Hypothalamus (tissue), 51 donors: ENCODE measurements at places on chromosomes 1 and 21.

DNA sequence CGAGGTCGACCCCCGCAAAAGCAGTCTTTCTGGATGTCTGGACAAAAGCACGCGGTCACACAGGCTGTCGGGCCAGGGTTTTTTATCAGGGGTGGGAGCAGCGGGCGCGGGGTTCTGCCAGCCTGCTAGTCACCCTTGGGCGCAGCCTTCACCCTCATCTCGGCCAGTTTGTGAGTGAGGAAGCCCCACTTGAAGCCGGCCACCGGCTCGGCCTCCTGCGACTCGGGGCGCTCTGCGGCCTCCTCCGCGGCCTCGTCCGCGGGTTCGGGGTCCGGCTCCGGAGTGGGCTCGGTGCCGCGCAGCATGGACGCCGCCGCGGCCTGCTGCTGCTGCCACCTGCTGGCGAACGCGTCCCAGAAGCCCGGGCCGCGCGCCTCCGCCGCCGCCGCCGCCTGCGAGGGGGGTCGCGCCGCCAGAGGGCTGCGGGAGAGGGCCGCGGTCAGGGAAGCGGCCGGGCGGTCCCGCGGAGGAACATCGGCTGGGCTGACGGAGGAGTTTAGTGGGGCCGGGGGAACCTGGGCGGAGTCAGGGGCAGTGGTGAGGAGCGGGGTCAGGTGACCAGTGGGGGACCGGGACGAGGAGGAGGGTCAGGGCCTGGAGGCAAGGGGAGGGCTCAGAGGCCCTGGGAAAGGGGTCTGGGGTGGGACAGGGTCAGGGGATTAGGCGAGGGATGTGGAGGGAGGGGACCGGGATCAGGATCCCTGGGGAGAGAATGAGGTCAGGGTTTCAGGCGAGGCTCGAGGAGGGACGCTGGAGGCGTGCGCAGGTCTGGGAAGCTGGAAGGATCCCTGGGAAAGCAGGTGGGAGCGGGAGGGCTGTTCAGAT is 4.5 kb downstream of the C1orf232 start:
- no peak for DNase-seq

- DNase-seq: no peak
Measured at GRCh38 chr1:25099343-25099951, 132.9 kb downstream of the SYF2 start.

GRCh38 chr1:216183007-216183406 is 240.2 kb downstream of the USH2A start:
- DNase-seq: no peak

- DNase-seq: peak; percentile 45
Measured at GRCh38 chr21:25640202-25640942, 1.3 kb downstream of the JAM2 start.

DNA sequence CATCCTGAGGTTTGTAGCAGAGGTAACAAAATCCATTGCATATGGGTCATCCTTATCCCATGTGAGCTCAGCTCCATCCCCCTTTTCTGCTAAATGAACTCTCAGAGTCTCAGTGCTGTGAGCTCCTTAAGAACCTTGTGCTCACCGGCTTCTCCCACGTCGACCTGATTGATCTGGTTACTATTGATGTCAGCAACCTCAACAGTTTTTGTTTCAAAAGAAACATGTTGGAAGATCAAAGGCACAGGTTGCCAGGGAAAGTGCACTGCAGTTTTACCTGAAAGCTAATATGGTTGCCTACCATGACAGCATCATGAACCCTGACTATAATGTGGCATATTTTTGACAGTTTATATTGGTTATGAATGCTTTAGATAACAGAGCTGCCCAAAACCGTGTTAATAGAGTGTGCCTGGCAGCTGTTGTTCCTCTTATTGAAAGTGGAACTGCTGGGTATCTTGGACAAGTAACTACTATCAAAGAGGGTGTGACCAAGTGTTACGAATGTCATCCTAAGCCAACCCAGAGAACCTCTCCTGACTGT is 131.4 kb downstream of the HS2ST1 start:
- no peak for DNase-seq

GRCh38 chr1:12621346-12622335 is 3.6 kb upstream of the DHRS3 start:
- DNase-seq: no peak

DNA sequence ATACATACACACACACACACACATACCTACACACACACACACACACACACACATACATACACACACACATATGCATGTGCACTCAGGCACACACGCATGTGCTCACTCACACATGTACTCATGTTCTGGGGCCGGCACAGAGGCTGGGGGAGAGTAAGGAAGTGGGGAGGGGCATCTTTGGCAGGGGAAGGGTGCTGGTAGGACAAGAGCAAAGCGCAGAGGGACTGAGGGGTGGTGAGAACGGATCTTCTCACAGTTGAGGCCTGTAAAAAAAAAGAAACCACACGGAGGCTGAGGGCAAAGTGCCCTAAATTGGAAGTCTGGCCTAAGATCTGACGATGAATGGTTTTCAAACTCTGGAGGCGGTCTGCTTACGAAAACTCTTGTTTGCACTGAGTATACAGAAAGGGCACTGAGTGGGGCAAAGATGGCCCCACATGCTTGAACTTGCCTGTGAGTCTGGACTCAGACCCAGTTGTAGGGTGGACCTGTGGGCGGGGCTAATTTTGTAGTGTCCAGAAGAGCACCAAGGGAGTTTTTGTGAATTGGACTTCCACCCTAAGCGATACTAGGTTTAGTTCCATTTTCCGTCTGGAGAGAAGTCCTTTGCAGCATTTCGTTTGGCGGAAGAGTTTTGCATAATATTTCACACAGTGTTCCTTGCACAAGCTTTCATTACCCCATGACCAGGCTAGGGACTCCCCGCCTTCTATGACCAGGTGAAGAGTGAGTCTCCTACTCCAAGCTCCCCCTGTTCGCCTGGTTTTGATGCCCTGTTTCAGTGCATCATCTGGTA is 79.3 kb upstream of the LYST start:
- DNase-seq: no peak
